ENCODE measurements at places on chromosomes 3 and 15.

GRCh38 chr15:68204776-68205557 is at the start of gene CALML4:
CALML4 (minus strand) TSS chr15:68205332; CDS start chr15:68205247, 85 bp downstream.
- peak; percentile 31 for DNase-seq

- DNase-seq = peak; percentile 82
Measured at GRCh38 chr3:24683633-24684384, 189.2 kb upstream of the THRB start.

DNA sequence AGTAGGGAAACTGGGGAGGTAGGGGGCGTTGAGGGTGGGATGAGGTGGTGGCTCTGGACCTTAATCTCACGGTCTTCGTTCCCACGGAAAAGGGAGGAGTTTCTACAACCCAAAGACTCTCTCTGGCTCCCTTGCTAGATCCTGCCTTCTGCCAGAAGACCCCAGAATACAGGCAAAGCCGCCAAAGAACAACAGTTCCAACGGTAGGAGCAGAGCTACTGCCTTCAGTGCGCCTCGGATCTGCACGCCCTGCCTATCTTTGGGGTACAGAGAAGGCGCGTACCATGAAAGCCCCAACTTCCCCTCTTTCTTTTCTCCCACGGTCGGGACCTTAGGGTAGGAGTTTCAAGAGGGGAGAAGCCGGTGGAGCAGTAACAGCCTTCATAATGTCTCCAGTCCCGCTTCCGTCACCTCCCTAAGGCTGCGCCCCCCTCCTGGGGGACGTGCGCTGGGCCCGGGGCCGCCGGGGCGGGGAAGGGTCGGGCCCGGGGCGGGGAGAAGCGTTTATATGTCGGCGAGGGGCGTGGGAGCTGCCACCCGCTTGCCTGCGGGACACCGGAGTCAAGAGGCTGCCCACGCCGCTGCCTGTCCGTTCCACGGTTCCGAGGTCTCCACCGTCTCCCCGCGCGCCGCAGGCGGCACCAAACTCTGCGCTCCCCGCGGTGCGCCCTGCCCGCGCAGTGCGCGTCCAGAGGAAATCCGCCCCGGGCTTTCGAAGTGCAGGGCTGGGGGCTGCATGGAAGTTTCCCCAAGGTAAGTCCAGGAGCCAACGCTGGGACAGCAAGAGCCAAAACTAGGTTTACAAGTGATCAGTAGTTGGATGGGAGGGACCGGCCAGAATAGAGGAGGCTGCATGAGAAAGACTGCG is at the start of gene COL6A6:
Gene COL6A6, plus strand, starts transcription at position 533 of the 868 bp plus-strand sequence. CDS start 43,188 bp downstream, outside the sequence.
- DNase-seq = no peak

- DNase-seq = no peak
Measured at GRCh38 chr15:65551183-65551582, 20.9 kb downstream of the HACD3 start.

DNA sequence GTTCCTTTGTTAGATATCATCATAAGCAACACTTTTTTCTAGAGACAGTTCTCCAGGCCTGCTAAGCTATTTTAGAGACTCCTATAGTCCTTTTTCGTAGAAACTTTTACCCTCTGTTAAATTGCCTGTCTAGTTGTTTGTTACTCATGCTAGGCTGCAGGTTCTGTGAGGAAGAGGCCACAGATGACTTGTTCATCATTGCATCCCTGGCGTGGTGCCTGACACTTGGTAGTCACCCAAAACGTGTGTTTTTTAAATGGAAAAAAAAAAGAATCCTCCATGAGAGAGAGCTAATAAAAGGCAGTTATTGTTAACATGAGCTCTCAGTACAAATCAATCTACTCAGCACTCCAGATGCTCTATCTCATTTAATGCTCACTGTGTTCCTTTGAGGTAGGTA is 35.1 kb downstream of the CCDC54 start:
- peak; percentile 10 for DNase-seq

GRCh38 chr3:8220291-8220690 is 281.3 kb upstream of the LMCD1 start:
- no peak for DNase-seq

- DNase-seq = no peak
Measured at GRCh38 chr3:45579251-45579650, 15.3 kb upstream of the LIMD1 start.

DNA sequence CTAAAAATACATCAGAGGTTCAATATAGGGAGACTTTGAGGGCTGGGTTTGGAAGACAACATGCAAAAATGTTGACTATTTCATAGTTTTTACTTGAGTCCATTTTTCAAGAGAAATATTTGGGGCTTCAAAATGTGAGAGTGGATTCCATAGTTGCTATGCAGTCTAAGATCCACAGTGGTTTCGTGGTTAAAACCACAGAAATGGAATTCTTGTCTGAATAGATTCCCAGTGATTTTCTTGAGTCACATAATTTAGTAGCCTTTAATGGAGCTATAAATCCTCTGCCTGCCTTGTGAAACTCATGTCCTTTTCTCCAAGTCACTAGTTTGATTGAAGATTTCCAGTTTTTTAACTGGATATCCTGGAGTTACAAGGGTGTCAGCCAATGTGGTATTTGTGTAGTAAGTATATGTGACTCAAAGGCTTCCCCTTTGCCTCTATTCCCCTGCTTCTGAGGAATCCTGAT is 94.7 kb upstream of the RBMS3 start:
- peak; percentile 88 for DNase-seq

DNA sequence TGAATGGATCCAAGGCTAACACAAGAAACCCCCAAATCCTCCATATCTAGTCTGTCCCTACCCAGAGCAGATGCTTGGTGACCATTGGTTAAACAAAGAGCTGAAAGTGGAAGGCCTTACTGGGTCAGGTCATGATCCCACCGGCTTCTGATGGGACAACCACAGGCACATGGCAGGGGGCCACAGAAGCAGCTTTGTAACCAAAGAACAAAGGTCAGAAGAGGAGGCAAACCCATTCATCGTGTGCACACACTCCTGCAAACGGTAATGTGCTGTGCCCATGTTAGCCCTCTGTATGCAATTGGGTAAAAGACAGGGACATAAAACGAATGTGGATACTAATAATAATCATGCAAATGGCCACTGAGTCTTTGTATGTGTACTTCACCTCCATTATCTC is 133.3 kb upstream of the SLC6A11 start:
- no peak for DNase-seq

DNA sequence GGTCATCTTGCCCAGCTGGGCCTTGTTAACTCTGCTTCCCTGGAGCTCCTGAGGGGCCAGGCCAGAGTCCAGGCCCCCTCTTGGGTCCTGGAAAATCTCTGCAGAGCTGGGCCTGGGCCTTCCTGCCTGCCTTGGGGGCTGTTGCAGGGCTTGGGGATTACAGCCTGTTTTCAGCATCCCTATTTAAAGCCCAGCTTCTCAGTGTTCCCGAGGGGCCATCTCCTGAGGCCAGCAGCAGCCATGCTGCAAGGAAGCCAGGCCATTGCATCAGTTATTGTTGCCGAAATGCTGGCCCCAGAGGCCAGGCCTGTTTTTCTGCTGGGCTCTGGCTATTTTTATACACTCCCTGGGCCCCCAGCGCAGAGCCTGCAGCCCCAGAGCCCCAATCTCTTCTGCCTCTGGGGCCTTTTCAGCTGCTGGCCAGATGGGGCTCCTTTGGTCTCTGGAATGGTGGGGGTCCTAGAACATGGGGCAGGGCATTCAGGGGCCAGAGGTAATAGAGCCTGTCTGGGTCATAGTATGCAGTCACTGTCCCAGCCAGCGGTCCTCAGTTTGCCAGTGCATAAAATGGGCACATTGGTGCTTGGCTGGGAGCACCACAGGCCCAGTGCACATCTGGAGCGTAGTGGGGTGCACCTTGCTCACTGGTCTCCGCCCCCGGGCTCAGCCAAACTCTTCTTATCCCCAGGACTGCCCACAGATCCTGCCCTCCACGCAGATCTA is 28.5 kb downstream of the PLXNA1 start:
- DNase-seq = peak; percentile 71

GRCh38 chr3:30437171-30437601 is 169.2 kb upstream of the TGFBR2 start:
- DNase-seq = peak; percentile 76

GRCh38 chr3:184538666-184539431 is 22.7 kb upstream of the EPHB3 start:
- DNase-seq = no peak

GRCh38 chr3:180918542-180918941 is 6.1 kb downstream of the FXR1 start:
- DNase-seq = no peak

GRCh38 chr15:63528138-63528659 is 23.8 kb downstream of the USP3 start:
- no peak for DNase-seq

DNA sequence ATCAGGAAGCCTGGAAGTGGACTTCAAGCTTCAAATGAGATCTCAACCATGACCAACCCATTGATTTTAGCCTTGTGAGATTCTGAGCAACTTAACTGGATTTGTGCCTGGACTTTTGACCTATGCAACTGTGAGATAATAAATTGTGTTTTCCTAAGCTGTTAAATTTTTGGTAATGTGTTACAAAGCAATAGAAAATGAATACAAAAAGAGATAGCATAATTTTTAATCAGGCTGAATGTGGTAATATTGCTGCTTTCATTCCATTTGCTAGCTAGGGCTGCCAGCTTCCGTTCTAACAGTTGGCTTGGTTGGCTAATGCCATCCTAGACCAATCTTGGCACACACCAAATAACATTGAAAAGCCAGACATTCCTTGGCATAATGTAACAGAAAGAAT is 12.2 kb downstream of the PROS1 start:
- DNase-seq = no peak

DNA sequence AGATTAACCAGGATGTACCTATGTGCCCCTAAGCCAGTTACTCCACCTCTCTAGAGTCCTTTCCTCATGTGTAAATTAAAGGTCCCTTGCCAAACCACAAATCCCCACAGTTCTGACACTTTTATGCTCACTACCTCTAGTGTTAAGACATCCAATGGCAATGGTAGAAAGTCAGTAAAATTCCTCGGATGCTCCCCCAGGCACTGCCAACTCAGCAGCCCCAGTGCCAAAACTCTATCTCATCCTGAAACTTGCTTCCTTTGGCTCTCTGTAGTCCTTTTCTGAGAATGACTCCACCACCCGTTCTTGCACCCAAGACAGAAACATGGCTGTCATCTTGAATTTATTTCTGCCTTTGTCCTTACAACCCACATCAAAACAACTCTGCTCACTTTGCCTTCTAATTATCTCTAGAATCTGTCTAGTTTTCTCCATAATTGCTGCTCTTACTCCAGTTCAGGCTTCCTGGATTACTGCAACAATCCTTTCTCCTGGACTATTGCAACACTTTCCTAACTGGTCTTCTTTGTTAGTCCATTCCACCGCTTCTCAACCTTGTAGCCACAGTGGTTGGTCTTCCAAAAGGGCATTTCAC is 41.6 kb downstream of the MB21D2 start:
- DNase-seq = peak; percentile 53

GRCh38 chr3:69097407-69098086 is 12.8 kb downstream of the ARL6IP5 start:
- no peak for DNase-seq

DNA sequence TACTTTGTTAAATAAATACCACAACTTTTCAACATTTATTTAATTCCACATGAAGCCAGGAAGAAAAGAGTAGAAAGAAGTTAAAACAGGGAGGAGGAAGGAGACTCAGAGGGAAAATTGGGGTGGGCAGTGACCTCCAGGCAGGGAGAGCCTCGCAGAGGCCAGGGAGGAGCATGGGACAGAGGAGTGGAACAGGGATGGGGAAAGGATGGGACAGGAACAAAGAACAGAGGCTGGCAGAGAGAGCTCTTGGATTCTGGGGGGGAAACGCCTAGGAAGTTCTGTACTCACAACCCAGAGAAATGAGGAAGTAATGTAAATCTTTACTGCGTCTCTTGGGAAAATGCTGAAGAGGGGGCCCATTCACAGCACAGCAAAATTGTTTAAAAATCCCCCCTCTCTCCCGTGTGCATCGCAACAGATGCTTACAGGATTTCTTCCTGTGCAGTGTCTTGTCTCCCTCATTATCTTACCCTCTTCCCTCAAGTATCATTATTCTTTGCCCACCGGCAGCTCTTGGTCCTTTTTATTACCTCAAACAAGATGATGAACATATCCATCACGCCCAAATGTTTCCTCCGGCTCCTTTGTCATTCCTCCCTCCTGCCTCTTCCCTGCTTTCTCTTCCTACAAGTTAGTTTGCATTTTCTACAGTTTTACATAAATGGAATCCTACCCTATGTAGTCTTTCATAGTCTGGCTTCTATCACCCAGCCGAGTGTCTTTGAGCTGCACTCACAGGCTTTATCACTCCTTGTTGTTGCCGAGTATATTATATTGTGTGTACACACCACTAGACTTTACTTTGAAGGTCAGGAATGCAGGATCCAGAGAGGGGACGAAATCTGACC is 65.5 kb downstream of the ARHGAP31 start:
- DNase-seq = no peak

GRCh38 chr15:89416339-89417183 is 79.8 kb downstream of the RHCG start:
- peak; percentile 67 for DNase-seq

DNA sequence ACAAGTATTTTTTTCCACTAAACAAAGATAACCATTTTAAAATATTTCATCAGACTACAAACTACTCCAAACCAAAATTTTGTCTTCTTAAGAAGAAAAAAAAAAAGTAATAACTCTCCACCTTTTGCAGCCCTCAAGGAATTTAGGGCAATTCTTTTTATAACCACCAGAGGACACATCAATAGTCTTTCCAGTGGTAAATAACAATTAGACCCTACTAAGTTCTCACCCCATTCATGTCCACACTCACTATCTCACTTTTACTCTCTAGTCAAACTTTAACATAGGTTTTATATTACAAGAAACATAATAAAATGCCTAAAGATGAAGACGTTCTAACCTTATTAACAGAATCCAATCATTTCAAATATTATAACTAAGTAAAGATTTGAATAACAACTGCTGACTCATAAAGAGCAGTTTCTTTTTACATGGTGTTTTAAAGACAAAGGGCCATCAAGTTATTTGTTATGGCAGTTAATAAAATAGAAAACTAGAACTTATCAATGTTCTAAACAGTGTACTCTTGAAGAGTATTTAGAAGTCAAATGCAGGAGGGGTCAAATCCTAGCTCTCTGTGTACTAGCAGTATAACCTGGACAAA is 33.0 kb downstream of the CCDC39 start:
- peak; percentile 2 for DNase-seq

DNA sequence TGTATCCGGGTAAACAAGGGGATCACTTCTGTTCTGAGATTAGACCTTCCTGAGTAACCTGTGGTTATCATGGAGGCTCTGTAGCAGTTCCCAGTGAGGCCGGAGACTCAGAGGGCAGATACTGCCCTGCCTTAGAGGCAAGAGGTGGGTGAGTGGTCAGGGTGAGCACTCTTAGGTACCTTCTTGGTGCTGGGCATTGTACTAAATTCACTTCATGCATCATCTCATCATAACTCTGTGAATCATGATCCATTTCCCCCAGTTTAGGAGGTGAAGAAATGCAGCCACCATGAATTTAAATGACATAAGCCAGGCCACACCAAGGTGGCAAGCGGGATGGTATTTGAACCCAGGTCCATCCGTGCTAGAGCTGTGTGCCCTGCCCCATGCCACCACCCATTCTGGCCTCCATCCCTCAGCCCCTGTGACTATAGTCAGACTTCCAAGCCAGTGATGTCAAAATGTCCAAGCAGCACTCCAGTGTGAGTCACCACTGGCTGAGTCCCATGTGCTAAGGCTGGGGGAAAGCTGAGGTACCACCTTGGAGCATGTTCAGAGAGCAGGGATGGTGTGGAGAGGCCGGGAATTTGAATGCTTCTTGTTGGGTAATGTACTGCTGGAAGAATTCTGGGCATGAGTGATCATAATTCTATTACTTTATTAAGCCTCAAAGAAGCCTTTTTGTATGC is 88.8 kb downstream of the EPHB1 start:
- no peak for DNase-seq

GRCh38 chr3:115932807-115933206 is 309.5 kb downstream of the GAP43 start:
- DNase-seq = no peak
